A549 treated with GW870086 at 1 μM for 4 hours (cell line): ENCODE measurements at places on chromosomes 3 and 15. TPM values are rescaled to one million over a fixed set of nuclear protein-coding genes. Genes with fewer than 3 reads are reported as not detected.

Gene ROPN1B
- not detected in 5 replicates for total RNA-seq

Gene RBP2
- total RNA-seq: not detected in 5 replicates

Gene IL12A
- 0.61 to 1.2 TPM (median 0.98 TPM) in 5 replicates for total RNA-seq

Gene SKOR1
- 0.03 to 0.10 TPM (median 0.05 TPM) in 5 replicates for total RNA-seq

Gene DOCK3
- total RNA-seq: 0.27 to 0.39 TPM (median 0.35 TPM) in 5 replicates

Gene CDAN1
- 5.0 to 6.7 TPM (median 6.2 TPM) in 5 replicates for total RNA-seq

Gene XYLB
- total RNA-seq: 3.6 to 4.0 TPM (median 3.8 TPM) in 5 replicates

Gene GPR171
- not detected in 5 replicates for total RNA-seq

Gene GABRR3
- total RNA-seq: not detected in 5 replicates

Gene PRR20G
- total RNA-seq: 0.64 to 1.1 TPM (median 0.80 TPM) in 5 replicates

Gene CCDC39
- 0.17 TPM in 1 of 5 replicates, not detected in the others for total RNA-seq

Gene KPNA4
- 24.4 to 37.2 TPM (median 30.5 TPM) in 5 replicates for total RNA-seq

Gene PLIN1
- total RNA-seq: 0.05 to 0.25 TPM (median 0.13 TPM) in 4 of 5 replicates, not detected in the other

Gene HYAL1
- total RNA-seq: 0.45 to 0.70 TPM (median 0.56 TPM) in 5 replicates

Gene LSAMP
- 0.06 to 0.62 TPM (median 0.20 TPM) in 5 replicates for total RNA-seq

Gene FBXW12
- not detected in 5 replicates for total RNA-seq

Gene PRICKLE2
- 2.2 to 2.9 TPM (median 2.4 TPM) in 5 replicates for total RNA-seq

Gene CCR3
- total RNA-seq: not detected in 5 replicates

Gene KIF23
- 70.2 to 83.9 TPM (median 78.2 TPM) in 5 replicates for total RNA-seq

Gene APOD
- 0.79 to 1.2 TPM (median 0.87 TPM) in 5 replicates for total RNA-seq

Gene CMTM8
- total RNA-seq: 8.5 to 14.8 TPM (median 13.0 TPM) in 5 replicates

Gene MCCC1
- total RNA-seq: 6.7 to 10.2 TPM (median 7.6 TPM) in 5 replicates

Gene TRPC1
- 4.7 to 9.8 TPM (median 8.4 TPM) in 5 replicates for total RNA-seq

Gene PRRT3
- 1.1 to 1.8 TPM (median 1.7 TPM) in 5 replicates for total RNA-seq

Gene PLA2G4E
- not detected in 5 replicates for total RNA-seq

Gene ONECUT1
- 0.09 to 0.17 TPM (median 0.12 TPM) in 4 of 5 replicates, not detected in the other for total RNA-seq

Gene GOLGA8Q
- not detected in 5 replicates for total RNA-seq

Gene EAF2
- total RNA-seq: 1.5 to 2.9 TPM (median 2.1 TPM) in 5 replicates

Gene UBA7
- 0.32 to 1.0 TPM (median 0.60 TPM) in 5 replicates for total RNA-seq

Gene IMPG2
- total RNA-seq: not detected in 5 replicates

Gene CAV3
- total RNA-seq: 0.31 TPM in 1 of 5 replicates, not detected in the others

Gene DGKG
- 6.0 to 12.7 TPM (median 8.7 TPM) in 5 replicates for total RNA-seq

Gene ADIPOQ
- not detected in 5 replicates for total RNA-seq
